Activated T-helper 9 cell treated with anti-CD3 and anti-CD28 coated beads, Interleukin-2, amount 50 U/mL, for 16 hours (primary cell): ENCODE measurements at places on chromosomes 1 and 21.

DNA sequence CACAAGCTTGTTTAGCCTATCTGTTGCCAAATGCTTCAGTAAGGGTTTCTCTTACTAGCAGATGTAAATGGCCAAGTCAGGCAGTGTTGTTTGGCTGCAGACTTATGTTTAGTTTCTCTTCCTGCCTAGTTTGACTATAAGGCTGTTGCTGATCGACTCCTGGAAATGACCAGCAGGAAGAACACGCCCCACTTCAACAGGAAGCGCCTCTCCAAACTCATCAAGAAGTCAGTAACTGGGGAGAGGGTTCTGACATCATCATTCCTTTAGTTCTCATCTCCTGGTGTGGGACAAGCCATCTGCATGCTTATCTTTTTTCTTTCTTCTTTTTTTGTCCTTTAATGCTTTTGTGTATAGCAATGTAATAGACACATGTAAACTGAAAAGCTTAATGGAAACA lies 25.1 kb downstream of the RRP1B start:
- DNase-seq = no peak

GRCh38 chr1:109392788-109393616 lies 4.7 kb downstream of the SORT1 start:
- DNase-seq = no peak

GRCh38 chr1:1779691-1780597 lies 1.7 kb upstream of the NADK start:
- peak; percentile 15 for DNase-seq

DNA sequence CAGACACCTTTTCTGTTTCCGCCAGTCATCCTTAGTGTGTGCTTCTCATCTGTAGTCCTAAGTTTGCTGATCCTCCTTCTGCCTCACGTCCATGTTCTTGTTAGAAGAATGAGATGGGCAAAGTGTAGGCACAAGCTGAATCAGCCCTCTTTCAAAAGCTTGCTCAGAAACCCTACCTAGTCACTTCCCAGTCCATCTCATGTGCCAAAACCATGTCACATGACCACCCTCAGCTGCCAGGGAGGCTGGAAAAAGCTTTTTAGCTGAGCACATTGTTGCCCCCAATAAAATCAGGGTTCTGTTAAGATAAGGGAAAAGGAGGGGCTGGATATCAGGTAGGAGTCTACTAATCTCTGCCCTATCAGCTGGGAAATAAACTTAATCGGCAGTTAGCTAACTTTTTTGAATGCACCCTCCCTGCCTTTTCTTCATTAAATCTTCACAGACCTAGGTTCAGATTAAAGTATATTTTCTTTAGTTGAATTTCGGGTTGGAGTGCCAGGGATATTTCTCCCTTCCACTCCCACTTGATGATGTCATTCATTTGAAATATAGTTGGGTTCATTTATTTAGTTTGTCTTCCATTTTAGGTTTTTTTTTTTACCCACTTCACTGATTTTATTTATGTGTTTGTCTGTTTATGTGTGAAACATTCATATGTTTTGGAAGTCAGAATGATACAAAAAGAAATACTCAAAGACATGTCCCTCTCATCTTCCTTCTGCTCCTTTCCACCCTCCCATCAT lies 129.2 kb downstream of the ROR1 start:
- no peak for DNase-seq

DNA sequence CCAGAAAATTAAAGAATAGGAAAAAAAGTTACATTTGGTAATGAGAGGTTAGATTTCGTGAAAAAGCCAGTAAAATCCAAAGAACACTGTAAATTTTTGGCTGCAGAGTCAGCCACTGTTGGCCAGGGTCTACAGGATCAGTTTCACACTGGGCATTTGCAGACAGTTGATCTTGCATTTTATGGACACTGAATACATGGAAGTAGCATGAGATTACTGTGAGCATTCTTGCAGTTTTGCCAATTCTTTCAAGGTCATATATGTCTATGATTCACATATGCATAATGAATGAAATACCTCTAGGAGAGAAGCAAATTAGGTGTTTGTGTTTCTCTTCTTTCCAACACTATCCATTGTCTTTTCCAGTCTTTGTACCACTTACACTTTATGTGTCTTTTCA lies 200.8 kb upstream of the DPYD start:
- DNase-seq = no peak
